ENCODE measurements at places on chromosomes 7 and 10.

DNA sequence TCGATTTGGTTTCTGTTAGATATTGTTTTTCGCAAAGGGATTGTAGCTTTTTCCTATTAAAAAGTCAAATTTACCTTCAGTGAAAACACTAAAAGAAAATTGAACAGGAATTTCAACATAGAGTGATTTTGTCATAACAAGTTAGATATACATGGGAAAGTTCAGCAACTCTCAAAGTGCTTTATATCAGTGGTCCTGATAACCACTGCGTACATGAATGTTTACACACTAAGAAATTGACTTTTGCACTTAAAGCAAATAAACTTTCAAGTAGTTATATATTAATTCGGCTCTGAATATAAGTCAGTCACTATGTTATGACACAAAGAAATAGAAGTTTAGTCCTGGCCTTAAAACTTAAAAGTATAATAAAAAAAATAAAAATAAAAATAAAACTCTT is 101.3 kb upstream of the DKK1 start:
- no peak for DNase-seq

- no peak for DNase-seq
Measured at GRCh38 chr10:124632064-124632531, 112.1 kb downstream of the FAM53B start.

DNA sequence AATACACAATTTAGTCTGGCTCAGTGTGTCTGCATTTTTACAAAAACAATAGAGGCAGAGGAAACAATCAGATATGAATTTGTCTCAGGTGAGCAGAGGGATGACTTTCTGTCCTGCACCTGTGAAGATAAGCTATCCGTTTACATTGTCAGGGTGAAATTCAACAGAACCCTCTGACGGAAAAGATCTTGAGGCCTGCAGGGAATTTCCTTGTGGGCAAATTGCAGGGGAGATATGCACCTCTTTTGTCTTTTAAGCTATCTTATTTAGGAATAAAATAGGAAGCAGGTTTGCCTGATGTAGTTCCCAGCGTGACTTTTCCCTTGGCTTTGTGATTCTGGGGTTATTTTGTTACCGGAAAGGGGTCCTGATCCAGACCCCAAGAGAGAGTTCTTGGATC is 325.1 kb downstream of the GALNT17 start:
- no peak for DNase-seq

- no peak for DNase-seq
Measured at GRCh38 chr10:119104654-119105015, 722 bp downstream of the DENND10 start.

DNA sequence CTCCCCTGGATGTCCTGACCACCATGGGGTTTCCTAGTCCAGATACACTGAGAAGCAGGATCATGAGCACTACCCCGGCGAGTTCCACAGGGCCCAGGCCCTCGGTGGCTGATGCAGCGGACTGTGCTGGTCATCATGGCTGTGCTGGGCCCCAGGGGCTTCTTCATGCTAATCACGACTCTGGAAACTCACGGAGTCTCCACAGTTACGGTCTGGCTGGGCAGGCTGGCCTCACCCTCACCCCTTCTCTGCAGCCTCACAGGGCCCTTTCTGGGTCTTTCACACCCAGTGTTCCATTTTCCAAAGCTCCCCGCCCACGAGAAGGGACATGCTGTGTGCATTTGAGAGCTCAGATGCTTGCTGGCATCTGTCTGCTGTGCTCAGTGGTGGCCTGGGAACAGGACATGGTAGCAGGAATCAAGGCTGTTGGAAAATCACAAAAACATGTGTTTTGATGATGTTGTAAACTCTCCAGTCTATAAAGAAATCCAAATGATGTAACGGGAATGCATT is 119.0 kb downstream of the PTPN20 start:
- no peak for DNase-seq

GRCh38 chr7:135206941-135207391 is 4.4 kb downstream of the WDR91 start:
- no peak for DNase-seq

DNA sequence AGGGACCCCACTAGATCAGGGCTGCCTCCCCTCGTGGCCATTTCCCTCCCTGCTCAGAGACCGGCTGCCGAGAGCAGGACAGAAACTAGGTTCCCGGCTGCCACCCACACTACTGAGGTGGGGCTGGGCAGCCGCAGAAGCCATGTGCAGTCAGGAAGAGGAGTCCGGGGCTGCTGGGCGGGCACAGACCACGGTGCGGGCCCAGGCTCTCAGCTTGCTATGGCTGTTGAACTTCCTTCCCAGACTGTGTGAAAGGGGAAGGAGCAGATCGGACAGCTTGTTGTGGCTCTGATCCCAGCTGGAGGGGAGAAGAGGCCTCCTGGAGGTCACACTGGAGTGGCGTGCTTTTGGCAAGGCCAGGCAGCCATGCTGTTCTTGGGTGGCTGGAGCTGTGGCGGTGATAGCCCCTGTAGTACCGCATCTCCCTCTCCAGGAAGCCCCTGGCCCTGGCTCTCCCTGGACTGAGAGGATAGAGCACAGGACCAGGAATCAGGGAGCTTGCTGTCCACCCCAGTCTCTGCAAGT is 56.8 kb downstream of the HK1 start:
- no peak for DNase-seq

- DNase-seq = no peak
Measured at GRCh38 chr10:92181575-92181974, 109.3 kb downstream of the CPEB3 start.

DNA sequence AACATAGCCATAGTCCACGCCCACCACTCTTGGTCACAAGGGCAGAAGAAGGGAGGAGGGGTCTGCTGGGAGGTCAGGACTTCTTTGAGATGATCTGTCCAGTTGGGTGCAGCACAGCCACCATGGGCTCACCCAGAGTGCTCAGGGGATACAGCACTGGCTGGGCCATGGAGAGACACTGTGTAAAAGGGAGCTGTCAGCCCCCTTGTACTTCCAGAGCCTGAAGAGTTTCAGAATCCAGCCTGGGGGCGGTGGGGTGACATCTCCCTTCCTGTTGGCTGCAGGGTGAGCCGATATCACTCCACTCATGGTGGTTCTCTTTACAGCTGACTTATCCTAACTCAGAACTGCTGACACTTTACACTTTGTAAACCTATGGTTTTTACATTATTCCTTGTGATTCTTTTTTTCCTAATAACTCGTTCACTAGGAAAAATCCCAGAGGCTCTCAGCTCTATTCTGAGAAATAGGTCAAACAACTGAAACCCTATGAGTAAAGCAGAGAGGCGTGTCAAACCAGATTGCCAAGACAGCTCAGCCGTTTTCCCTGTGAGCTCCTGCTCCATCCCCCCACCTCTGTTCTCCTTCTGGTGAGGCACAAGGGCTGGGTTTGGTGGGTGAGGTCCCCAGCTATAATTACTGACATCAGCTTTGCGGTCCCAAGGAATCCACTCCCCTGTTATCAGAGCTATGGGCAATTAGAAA is 3.2 kb upstream of the MRPS24 start:
- DNase-seq = no peak

GRCh38 chr7:30681815-30682211 is 443 bp downstream of the CRHR2 start:
- no peak for DNase-seq

DNA sequence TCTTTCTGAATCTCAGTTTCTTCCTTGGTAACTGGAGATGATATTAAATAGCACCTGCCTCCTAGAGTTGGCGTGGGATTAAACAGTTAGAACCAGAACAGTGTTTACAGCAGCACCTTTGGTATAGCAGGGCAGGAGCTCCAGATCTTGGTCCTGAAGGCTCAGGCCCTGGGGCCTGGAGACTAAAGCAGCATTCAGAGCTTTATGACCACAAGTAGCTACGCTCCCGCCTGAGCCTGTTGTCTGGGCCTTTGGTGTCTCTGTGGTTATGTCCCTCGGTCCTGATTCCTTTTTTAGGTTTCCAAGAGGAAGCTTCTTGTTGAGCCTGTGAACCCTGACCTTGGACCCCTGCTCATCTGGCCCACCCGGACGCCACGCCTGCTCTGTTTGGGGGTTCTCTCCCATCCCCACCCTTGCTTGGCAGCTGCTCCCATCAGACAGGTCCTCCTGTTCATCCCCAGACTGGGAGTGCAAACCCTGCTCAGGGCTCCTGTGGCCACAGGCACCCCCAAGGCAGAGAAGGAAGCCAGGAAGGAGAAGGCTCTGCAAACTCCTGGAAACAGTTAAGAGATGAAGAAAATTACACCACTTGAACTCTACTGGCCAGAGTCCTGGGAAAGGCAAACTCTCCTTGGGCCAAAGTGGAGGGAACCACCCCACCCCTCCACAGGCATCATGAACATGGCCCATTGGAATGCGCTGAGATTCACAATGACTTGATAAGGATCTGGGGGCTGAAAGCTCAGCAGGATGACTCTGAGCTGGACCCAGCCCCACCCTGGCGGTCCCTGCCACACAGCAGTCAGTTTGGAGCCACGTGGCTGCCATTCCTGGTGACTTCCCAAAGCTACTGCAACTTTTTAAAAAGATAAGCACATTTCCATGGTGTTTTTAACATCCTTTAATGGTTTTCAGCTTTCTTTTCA is 50.1 kb upstream of the TMEM72 start:
- DNase-seq = no peak

- DNase-seq = no peak
Measured at GRCh38 chr7:39609113-39609934, 14.0 kb upstream of the RALA start.

DNA sequence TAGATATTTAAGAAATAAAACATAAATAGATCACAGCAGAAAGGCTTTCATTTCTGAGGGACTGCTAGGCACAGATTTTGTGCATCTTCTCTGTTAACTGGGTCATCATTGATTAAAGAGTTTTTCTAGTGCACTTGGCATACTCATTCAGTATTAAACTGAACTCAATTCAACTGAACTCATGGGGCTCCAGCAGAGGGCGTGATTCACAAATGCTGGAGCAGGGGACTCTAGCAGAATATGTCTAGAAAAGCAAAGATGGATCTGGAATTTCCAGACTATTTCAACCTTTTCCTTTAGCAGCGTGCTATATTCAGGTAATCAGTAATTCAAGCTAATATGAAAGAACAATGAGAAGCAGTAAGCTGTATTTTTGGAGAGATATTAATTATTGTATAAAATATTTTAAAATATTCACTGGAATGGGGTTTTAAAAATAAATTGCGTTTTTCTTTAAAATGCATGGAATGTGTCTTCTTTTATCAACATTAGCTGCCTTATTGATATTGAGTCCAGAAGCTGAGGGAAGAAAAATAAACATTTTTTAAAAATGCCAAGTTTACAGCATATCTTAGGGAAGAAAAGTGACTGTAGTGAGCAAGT is 296.8 kb upstream of the CACNA2D1 start:
- peak; percentile 29 for DNase-seq

DNA sequence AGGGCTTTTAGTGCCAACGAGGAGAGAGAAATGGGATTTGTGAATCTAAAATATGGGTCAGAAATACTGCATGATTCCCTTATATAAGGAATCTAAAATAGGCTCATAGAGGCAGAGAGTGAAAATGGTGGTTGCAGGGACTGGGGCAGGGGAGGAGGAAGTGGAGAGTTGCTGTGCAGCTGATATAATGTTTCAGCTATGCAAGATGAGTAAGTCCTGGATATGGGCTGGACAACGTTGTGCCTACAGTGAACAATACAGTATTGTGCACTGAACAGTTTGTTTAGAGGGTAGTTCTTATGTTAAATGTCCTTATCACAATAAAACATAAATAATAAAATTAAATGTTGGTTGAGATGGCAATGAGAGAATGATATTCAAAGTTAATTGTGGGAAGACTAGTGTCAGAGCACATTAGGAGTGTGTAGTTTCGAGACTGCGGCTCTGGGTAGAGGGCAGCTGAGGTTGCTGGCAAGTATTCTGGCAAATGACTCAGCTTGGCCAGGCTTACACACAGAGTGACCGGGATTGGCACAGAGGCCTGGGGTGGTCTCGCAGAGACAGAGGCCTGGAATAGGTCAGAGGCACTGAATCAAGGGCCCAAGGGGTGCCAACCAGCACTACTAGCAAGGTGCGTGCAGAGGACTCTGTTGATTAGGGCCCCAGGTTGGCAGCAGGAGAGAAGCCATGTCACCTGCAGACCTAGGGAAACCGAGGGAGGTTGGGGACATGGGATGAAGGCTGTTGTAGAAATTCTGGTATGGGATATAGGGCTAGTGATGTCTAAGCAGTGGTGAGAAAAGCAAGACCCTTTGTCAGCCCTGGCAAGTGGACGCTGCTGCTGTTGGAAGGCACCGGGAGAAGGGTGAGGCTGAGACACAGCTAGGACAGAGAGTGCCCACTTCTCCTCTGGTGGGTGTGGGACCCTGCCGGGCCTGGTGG is 2.8 kb upstream of the DEPP1 start:
- no peak for DNase-seq

- no peak for DNase-seq
Measured at GRCh38 chr10:66102756-66103155, 823.1 kb upstream of the LRRTM3 start.

Data from Jurkat, Clone E6-1 (cell line).